ENCODE measurements at places on chromosomes 3 and 15. TPM values are rescaled to one million over a fixed set of nuclear protein-coding genes. Genes with fewer than 3 reads are reported as not detected.

GRCh38 chr3:192091831-192092230 lies 630.9 kb downstream of the PYDC2 start:
- no peaks in the 10 kb centered on the region for H3K27me3 ChIP-seq
- no peaks in the 10 kb centered on the region for H3K4me1 ChIP-seq
- DNase-seq: no peak
- H3K27ac ChIP-seq: no peak overlapping the region
- no peak overlapping the region for H3K4me3 ChIP-seq
- no peaks in the 10 kb centered on the region for H3K36me3 ChIP-seq

DNA sequence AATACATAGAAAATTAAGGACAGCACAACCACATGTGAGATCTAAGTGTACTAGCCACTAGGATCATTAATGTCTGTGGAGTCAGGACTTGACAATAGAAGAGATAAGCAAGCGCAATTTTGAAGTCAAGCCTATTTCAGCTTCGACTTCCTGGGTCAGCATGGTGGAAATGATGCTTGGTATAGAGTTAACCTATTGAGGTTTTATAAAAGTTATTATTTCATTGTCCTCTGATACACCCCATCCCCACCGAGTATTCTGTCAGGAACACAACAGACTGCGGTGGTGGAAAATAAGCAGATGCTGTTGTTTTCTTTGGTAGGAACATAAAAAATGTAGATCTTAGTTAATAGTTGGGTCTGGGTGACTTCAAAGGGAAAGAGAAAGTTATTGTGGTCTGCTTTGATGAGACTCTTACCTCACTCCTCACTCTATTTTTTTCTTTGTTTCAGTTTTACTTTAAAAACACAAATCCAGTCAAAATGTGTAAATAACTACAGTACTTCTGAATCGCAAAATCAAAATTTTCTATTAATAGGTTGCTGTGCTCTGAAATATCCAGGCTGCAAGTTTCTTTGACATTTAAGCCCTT lies 82.1 kb downstream of the IL5RA start:
- H3K4me3 ChIP-seq: no peak overlapping the region
- H3K27ac ChIP-seq: no peak overlapping the region
- no peak for DNase-seq
- H3K4me1 ChIP-seq: no peaks in the 10 kb centered on the region
- peaks cover 3% of the 10 kb centered on the region for H3K36me3 ChIP-seq

DNA sequence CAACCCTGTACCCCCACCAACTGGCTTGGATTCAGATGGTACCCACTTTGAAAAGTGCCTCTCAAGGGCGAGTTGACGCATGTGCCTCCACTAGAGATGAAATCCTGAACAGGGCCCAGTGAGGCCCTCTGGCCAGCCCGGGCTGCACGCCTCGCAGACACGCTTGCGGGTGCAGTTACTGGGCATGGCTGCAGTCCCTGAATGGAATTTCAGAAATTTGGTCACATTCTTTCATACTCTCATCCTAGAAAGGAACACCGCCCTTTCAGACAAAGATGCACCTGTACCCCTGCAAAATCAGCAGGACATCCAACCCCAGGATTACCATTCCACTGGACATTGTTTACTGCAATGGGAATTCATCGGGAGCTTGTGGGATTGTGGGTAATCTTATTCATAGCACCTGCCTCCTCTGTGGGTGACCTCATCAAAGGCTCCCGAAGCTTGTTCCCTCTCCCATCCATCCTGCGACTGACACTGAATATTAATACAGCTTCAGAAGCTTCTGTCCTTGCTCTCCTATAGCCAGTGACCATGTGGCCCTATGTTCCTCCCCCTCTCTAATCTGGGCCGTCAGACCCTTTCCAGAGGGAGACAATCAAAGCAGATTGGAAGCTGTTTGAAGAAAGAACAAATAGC lies 42.5 kb upstream of the TPM1 start:
- H3K27me3 ChIP-seq: peaks cover 5% of the 10 kb centered on the region
- no peaks in the 10 kb centered on the region for H3K36me3 ChIP-seq
- no peak for DNase-seq
- H3K4me3 ChIP-seq: no peak overlapping the region
- H3K4me1 ChIP-seq: no peaks in the 10 kb centered on the region

DNA sequence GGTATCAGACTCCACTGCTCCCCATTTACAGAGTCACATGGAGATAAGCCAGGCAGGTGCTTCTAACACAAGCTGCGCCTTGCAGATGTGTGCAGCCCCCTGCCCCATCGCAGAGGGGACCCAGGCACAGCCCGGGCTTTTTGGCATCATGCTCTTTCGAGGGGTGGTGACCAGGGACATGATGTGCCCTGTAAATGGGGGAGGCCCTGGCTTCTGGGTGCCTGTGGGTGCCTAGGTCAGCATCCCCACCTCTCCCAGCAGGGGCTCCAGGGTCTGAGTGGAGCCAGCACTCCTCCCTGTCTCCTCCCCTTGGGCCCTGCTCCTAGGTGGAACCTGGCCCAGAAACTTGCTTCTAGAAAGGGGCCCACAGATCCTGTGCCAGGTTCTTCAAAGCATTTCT lies 15.2 kb downstream of the TRPM1 start:
- H3K4me1 ChIP-seq: no peaks in the 10 kb centered on the region
- no peak overlapping the region for H3K27ac ChIP-seq
- peaks cover 4% of the 10 kb centered on the region for H3K27me3 ChIP-seq
- no peak overlapping the region for H3K4me3 ChIP-seq
- DNase-seq: no peak

ST8SIA2 gene
- total RNA-seq: 4.1 TPM

Data from endothelial cell (in vitro differentiated cells).